Activated CD4-positive, alpha-beta T cell treated with anti-CD3 and anti-CD28 coated beads, Interleukin-2, amount 10 ng/mL, durations not matched to agents 7 days and 5 days (primary cell): ENCODE measurements at places on chromosomes 3 and 15. TPM values are rescaled to one million over a fixed set of nuclear protein-coding genes. Genes with fewer than 3 reads are reported as not detected.

- DNase-seq = no peak
Observed at GRCh38 chr3:131655070-131655690, 152.4 kb upstream of the MRPL3 start.

The IQCF2 gene
- not detected for total RNA-seq

GRCh38 chr3:37762698-37763097 is 99.0 kb upstream of the CTDSPL start:
- no peak for DNase-seq

DNA sequence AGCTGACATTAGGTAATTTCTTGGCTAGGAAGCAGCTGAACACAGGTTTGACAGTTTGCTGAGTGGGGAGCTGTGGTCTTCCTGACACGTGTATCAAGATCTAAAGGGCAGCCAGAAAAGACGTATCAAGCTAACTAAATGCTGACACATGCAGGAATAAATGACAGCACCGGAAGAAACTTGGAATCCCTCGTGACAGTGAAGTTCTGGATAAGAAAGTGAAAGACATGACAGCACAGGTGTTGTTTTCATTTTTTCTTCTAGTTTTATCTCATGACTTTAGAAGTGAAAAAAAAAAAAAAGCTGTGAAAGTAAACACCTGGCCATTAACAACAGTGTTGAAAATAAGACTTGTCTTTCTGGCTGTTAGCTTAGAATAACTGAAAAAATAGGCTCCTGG is 48.7 kb downstream of the FGF7 start:
- peak; percentile 18 for DNase-seq

The PCLAF gene
- total RNA-seq = 114 TPM

DNA sequence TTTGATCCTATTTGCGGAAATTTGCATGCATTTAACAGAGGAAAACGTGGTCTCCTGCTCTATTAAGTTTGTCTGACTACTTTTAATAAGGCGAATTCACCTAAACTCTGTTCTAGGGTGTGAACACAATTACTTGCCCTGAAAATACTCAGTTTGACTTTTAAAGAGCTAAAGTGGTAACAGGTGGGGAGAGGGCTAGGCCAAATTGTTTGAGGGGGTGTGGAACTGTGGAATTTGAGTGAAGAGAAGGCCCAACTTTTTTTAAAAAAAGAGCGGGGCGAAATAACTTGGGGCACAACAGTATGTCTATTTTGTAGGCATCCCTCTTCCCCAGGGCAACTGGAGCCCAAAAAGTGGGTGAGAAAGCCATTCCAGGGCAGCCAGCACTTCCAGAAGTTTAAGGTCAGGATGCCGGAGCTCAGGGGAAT is 580 bp upstream of the FXR1 start:
- no peak for DNase-seq

DNA sequence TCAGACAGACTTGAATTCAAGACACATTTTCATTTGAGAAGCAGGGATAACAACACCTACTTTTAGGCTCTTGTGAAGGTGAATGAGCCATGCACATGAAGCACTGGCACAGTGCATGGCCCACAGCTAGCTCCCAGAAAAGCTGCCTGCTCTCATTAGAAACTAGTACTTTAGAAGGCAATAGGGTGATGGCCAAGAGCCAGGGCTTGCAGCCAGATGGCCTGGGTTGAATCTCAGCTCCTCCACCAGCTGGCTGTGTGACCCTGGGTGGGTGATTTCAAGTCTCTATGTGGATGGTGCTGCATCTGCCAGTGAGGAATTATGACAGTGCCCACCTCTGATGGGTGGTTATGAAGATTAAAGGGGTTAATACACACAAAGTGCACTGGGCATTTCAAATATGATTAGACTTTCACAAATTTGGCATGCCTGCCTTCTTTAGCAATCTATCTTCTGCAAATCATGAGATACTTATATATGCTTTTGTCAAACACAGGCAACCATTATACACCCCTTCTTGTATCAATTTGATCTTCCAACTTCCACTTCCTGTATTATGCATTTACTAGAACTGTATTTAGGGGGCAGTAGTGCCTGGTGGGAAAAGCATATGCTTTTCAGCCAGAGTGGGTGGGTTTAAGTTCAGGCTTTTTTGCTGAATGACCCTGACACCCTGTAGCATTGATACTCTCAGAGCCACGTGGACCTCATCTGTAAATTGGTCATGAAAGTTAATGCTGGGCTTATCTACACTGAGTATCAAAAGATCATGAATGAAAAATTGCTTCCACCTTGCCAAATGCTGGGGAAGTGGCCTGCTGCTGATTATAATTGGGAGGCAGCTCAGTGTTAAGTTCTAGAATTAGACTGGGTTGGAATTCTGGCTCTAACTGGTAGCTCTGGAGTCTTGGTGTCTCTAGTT is 34.7 kb upstream of the RBP1 start:
- DNase-seq = no peak

The THAP10 gene
- not detected for total RNA-seq

GRCh38 chr3:122497425-122497824 is 17.3 kb downstream of the KPNA1 start:
- peak; percentile 35 for DNase-seq

DNA sequence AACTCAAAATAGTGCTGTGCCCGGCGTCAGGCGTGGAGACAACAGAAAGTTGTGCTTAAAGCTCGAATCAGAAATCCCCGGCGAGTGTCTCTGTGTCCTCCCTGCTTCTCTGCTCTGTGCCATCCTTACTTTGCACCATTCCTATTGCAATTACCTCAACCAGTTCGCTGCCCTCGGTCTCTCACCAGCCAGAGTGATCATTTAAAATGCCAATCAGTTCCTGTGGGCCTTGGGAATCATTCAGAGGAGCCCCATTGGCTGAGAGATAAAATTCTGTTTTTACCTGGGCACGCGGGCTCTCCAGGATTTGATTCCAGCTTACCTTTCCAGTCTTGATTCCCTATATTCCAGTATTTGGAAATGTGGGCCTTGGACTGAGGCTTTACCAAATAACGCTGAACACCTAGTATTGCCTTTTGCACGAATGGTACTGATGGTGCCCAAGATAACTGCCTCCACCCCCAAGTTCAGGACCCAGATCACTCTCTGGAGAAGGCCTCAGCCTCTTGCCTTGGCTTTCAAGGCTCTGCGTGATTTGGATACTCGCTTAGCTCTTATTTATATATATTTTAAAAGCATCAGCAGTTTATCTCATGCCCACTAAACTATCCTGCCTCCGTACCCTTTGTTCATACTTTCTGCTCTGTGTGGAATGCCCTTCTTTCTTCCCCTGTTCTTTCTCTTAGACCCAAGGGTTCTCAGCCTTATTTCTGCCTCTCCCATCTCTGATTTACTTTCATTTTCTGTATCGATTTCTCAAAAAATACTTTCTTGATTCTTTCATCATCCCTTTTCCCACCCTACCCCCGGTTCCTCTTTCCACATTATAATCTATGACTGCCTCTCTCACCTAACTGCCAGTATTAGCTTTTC is 863 bp downstream of the PSMA4 start:
- DNase-seq = peak; percentile 20

DNA sequence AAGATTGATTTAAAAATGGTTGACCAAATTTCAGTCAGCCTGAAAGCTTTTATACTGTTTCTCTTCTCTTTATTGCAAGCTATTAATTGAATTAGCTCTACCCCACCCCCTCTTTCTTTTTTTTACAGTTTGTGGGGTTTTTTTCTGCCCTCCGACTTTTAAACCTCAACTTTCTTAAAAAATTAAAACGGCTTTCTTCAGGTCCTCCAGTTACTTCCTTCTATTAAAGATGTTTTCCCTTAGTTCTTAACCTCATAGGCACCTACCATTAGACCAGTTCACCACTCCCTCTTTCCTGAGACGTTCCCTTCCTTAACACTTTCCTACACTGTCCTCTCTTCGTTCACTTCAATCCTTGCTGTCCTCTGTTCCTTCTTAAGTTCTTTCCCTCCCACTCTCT is 52.4 kb downstream of the ATP8B4 start:
- no peak for DNase-seq

GRCh38 chr15:29046977-29047376 is 161.2 kb downstream of the APBA2 start:
- no peak for DNase-seq

GRCh38 chr3:17074559-17074958 is 189.8 kb downstream of the PLCL2 start:
- DNase-seq = peak; percentile 64

The PPP1R14D gene
- total RNA-seq = not detected

The MOBP gene
- total RNA-seq = not detected

DNA sequence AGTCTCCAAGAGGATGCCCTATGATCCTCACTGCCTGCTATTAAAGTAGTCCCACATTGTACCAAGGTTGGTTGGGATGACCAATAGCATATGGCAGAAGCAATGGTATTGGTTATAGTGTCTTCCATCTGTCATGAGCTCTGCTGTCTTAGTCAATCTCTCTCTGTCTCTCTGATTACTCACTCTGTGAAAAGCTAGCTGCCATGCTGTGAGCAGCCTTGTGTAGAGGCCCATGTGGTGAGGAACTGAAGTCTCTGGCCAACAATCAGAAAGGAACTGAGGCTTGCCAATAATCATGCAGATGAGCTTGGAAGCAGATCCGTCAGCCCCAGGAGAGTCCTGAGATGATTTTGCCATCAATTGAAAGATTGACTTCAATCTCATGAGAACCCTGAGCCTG is 60.3 kb upstream of the CFAP161 start:
- DNase-seq = no peak

The TP63 gene
- total RNA-seq = 0.17 TPM

GRCh38 chr3:139987908-139988307 is 52.9 kb downstream of the CLSTN2 start:
- no peak for DNase-seq

The NME9 gene
- not detected for total RNA-seq

The TMCO5A gene
- total RNA-seq = not detected

DNA sequence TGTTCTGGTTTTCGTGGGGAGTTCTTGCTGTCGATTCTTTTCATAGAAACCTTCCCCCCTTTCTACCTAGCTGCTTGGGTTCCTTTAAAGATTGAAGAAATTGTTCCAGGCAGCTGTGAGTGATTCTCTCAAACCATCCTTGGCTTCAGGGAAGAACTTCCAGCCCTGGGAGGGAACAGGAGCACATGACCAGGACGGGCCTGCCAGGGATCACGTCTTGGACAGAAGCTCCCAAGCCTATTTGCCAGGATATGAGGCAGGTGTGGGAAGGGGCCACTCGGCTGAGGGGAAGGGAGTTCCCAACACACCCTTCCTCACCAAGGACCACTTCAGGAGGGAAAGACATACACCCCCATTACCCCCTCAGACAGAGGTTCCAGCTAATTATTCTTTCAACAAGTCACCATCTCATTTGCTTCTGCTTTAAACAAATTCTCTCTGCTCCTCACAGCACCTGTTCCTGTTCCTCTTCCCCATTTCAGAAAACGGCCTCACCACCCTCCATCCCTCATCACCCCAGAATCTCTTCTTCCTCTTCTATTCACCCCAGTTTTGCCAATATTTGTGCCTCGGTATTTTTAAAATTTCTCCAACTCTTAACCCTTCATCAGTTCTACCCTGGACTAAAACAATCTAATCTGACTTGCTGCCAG is 62.5 kb downstream of the WHAMM start:
- DNase-seq = no peak

- no peak for DNase-seq
Observed at GRCh38 chr15:92571824-92572223, 83.8 kb downstream of the FAM174B start.

- DNase-seq = no peak
Observed at GRCh38 chr3:179181021-179181472, 32.9 kb downstream of the PIK3CA start.

DNA sequence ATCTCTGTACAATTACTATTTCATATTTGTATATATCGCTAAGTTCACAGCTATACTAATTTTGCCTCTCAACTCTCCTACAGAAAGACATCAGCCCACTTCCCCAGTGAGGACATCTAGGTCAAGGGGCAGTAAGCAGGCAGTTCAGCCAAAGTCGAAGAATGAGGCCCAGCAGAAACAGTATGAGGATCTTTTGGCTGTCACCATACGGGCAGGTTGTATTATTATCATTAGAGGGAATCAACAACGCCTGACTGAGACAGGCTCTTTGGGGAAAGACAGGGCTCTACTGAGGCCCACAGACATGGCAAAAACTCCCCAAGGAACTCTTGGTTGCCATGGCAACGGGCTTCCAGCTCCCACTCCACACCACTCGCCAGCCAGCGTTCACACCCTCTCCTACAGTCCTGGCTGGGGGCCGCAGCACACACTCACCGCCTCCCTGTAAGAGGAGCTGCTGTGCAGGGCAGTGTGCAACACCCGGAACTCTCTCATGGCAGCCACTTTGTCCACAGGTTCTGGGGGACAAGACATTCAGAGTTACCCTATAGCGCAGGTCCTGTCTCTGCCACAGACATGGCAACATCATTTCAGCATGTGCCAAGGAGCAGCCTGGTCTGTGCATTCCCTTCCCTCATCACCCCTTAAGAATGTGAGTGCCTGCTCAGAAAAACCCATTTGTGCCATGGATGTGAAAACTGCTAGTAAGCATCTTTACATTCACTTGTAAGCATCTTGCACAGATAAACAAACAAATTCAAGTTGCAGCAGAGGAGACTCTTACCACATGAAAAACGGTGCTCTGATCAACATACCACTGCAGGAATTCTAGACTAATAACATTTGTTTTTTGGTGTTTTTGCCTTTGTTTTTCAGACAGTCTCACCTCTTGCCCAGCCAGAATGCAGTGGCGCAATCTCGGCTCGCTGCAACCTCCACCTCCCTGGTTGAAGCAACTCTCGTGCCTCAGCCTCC is 8.8 kb downstream of the UBL7 start:
- no peak for DNase-seq

- peak; percentile 30 for DNase-seq
Observed at GRCh38 chr15:100131321-100132224, 210.2 kb downstream of the ADAMTS17 start.
